ENCODE measurements at places on chromosomes 5 and 9. TPM values are rescaled to one million over a fixed set of nuclear protein-coding genes. Genes with fewer than 3 reads are reported as not detected.
A peak's percentile ranks its signal among the peaks of the same experiment; 100 is the strongest.

GRCh38 chr9:494764-495163, 280.1 kb downstream of the DOCK8 start:
- no peak for DNase-seq

- peak; percentile 23 for DNase-seq
These were observed 2.5 kb upstream of the WHRN start for GRCh38 chr9:114507726-114508125.

Gene SPINK4
- total RNA-seq = not detected

DNA sequence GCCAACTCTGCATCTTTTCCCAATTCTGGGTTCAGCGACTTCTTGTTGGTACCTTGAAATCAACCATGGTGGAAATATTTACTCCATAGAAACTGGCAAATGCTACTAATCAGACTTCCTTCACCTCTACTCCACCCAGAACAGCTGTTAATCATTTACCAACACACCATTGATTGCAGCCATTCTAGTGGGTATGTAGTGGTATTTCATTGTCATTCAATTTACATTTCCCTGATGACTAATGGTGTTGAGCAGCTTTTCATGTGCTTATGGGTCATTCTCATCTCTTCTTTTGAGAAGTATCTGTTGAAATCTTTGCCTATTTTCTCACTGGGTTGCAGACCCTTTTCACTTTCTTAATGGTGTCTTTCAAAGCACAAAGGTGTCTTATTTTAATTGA, 122.4 kb upstream of the MSX2 start:
- peak; percentile 71 for DNase-seq

Gene ZBTB43
- total RNA-seq = 10.5 TPM

DNA sequence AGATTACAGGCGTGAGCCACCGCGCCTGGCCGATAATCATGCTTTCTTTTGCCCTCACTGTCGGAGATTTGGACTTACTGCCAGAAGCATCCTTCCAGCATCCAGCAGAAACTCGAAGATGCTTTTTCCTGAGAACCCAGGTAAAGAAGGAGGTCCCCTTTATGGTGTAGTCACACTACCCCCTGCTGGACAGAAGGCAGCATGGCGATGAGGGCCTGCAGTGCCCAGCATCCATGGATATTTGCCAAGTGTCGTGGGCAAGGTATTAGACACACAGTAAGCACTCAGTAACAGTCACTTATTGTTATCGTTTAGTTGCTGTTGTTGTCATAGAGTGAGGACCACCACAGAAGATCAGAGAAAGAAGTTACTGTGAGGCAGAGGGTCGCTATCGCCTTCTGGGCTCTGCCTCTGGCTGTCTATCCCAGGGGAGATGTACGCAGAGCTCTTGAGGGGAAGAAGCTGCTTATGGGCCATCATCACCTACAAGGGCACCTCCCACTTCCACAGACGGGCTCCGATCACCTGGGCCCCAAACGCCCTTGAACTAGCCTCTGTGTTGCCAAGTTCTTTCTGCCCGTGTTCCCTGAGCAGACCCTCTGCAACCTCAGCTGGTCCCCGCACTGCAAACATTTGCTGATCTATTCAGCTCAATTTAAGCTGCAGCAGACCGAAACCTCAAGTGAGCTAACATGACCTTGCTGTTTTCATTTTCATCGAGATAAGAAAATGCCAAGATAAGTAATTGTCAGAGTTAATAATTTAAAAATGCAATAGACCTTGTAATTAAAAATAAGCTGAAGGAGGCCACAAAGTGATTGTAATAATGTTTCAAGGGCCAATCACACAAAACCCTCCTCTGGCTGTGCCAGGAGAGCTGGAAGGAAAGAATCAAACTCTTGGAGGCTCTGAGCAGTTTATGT, 23.9 kb downstream of the C5orf15 start:
- DNase-seq = no peak

Gene PCDHA9
- total RNA-seq = not detected

DNA sequence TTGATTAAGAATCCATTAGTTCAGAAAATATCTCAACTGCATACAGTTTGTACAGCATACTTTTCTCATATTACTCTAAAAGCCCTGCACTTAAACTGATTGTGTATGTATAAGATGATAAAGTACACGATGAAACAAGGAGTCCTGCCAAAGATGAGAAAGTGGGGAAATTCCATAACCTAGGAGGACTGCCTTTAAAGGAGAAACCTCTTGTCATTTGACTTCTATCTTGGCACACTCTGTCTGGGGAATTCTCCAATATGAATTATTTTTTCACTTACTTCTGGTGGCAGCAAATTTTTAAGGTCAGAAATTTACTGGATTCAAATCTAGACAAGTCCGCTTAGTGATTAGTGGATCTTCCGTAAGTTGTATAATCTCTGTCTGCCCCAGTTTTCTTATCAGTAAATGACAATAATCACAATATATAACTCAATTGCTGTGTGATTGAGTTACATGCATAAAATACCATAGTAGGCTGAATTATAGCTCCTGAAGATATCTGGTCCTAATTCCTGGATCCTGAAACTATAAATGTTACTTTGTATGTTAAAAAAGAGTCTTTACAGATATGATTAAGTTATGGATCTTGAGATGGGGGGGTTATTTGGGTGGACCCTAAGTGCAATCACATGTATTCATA, 17.0 kb upstream of the ISOC1 start:
- DNase-seq = no peak

Gene RAB3C
- not detected for total RNA-seq

DNA sequence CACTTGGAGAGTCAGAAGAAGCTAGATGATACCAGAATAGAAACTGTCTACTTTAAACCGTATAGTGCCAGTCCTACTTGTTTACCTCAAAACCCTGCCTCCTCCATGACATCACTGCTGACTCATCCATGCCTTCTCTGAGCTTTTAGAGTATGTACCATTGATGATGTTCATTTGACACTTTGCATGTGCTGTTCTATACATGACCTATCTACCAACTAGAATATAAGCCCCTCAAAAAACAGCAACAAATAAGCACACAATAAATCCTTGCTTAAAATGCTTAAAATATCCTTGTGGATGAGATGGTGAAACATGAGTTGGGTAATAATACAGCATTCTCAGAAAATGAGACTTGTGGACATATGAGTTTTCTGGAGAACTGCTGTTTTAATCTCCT, 2.6 kb downstream of the CTNNAL1 start:
- peak; percentile 49 for DNase-seq

GRCh38 chr5:4387290-4387689, 752.8 kb upstream of the ADAMTS16 start:
- DNase-seq = peak; percentile 9

Gene PIGO
- 21.6 TPM for total RNA-seq

Gene PCDHA13
- total RNA-seq = 0.04 TPM

- no peak for DNase-seq
These were observed 14.1 kb upstream of the XPA start for GRCh38 chr9:97711223-97711626.

Gene RGS7BP
- not detected for total RNA-seq

Gene CPLANE1
- 12.9 TPM for total RNA-seq

DNA sequence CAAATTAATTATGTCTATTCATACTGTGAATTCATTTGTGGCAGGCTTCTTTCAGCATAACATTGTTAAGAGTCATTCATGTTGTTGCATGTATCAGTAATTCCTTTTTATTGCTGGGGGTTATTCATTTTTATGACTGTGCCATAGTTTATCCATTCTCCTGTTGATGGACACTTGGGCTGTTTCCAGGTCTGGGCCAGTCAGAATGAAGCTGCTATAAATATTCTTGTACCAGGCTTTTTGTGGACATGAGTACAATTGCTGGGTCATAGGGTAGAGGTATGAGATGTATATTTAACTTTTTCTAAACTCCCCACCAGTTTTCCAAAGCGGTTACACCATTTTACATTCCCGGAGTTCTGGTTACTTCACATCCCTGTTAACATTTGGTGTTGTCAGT, 13.6 kb downstream of the PRPF4 start:
- DNase-seq = peak; percentile 4

- peak; percentile 24 for DNase-seq
These were observed 34.9 kb upstream of the FOXI1 start for GRCh38 chr5:170070556-170071412.

- DNase-seq = no peak
These were observed 23.9 kb upstream of the NIM1K start for GRCh38 chr5:43168175-43168574.

DNA sequence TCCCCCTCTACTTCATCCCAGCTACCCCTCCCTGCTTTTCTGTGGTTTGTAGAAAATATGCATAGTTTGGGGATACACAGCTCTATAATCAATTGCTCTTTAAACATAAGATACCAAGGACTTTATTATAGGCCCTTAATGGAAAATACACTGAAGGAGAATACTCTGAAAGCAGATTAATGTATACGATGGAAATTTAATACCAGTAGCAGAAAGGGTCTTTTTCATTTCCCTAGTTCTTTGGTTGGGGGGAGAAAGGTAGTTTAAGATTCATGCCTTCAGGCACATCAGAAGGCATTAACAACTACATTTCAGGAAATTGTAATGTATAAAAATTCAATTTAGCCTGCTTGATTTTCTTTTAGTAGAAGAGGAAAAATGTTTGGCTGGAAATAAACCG, 452.9 kb upstream of the ZNF608 start:
- no peak for DNase-seq

GRCh38 chr5:143921525-143922311, 109.8 kb downstream of the HMHB1 start:
- peak; percentile 95 for DNase-seq

DNA sequence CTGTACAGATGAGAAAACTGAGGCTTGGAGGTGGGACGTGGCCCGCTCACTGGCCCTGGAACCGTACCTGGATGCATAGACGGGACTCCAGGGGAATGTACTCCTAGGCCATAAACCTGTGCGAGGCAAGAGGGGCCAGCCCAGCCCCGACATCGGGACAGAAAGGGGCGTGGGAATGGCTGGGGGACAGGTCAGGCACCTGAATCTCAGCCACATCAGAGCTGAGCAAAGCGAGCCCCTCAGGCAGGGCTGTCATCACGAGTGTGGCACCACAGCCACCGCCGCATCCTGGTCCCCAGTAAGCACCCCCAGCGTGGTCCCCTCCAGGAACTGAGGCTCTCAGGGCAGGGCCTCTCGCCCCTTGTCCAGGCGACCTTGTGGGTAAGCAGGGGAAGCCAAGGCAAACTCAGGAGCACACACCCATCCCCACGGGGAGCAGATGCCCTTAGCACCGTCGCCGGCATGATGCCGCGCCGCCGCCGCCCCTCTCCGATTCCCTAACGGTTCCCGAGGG, 16.5 kb downstream of the NACC2 start:
- no peak for DNase-seq

DNA sequence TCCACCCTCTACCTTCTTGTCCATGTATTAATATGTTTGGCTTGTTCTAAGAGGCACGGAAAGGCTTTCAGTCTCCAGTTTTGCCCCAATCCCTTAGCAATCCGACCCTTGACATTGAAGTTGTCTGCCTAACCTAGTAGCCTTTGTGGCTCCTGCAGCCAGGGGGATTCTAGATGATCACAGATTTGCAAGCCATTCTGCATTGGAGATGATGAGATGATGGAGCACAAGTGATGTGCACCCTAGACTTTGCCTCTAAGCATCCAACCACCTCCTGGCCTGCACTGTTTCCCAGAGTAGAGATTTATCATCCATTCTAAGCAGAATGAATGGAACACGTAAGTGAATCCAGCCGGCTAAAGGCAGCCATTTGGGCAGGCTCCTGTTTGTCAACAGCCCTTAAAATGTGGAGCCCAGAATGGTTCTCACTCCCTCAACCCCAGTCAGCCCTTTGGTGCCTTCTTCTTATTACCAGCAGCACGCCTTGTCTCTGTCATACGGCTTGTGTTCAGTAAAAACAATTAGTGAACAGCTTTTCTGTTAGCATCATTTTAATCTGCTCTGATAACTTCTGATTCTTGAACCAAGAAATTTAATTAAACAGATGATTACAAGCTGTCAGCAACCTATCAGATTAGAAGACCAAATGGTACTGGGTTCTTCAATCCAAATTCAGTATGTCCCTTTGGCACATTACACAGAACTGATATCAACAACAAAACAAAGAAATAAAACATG, 5.7 kb upstream of the TRAF1 start:
- no peak for DNase-seq

Gene LIX1
- total RNA-seq = not detected

GRCh38 chr5:2282034-2282690, 399.4 kb upstream of the IRX4 start:
- DNase-seq = no peak

Gene MARVELD2
- 23.1 TPM for total RNA-seq

Gene ARL14EPL
- not detected for total RNA-seq

GRCh38 chr5:181203777-181204112, 1.3 kb downstream of the TRIM7 start:
- DNase-seq = no peak

DNA sequence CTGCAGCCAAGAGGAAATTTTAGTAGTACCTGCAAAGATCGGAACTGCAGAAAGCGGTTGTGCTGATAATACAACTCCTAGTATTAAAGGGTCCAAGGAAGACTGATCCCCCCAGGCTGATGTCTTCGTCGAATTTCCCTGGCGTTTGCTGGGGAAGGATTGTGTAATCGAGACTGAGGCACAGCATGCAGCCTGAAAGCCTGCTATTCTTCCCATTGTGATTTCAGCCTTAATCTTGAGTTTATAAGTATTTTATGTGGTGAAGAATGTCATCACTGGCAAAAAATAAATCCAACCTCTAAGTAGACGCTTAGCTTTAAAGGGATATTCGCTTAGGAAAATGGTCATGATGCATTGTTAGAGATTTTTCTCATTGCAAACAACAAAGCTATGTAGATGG, 21.3 kb upstream of the LMX1B start:
- no peak for DNase-seq

GRCh38 chr5:95824747-95825146, 2.2 kb upstream of the GLRX start:
- DNase-seq = no peak

GRCh38 chr9:134601764-134602163, 39.8 kb upstream of the COL5A1 start:
- DNase-seq = no peak

Gene PCDHGB4
- 0.32 TPM for total RNA-seq

Gene SNCB
- 0.78 TPM for total RNA-seq

DNA sequence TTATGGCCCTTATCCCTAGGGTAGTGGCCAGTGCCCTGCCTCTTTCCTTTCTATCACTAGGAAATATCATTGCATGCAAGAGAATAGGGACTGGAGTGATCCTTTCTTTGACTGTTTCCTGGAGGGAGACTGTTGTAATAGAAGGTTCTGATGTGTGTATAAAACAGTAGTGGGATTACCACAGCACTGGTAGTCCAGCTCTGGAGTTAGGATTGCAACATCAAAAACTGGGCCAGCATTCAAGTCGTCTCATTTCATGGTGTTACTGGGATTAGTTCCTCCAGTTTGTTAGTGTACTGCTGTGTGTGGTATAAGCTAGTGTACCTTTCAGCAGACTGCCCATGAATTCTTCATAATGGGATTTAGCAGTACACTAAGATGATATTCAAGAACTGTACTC, 45.8 kb downstream of the KIAA1958 start:
- no peak for DNase-seq

All from foreskin keratinocyte (primary cell).